NCI-H187 treated with DMSO at 0.1 percent for 48 hours (cell line): ENCODE measurements at places on chromosomes 3 and 15.

GRCh38 chr3:172750069-172750367, 508 bp upstream of the ECT2 start:
- no peak for DNase-seq

- no peak for DNase-seq
These were observed 993 bp upstream of the ISL2 start for GRCh38 chr15:76335307-76336253.

- DNase-seq: no peak
These were observed 179.6 kb downstream of the NSMCE3 start for GRCh38 chr15:29089731-29090616.

- no peak for DNase-seq
These were observed 53.9 kb upstream of the RYR3 start for GRCh38 chr15:33256874-33257273.

GRCh38 chr3:181628384-181628783, 83.3 kb upstream of the SOX2 start:
- no peak for DNase-seq

- no peak for DNase-seq
These were observed 486.4 kb downstream of the FHIT start for GRCh38 chr3:60764870-60765269.

GRCh38 chr3:110383356-110383755, 688.3 kb upstream of the NECTIN3 start:
- no peak for DNase-seq
